ENCODE measurements at places on chromosomes 7 and 10.

DNA sequence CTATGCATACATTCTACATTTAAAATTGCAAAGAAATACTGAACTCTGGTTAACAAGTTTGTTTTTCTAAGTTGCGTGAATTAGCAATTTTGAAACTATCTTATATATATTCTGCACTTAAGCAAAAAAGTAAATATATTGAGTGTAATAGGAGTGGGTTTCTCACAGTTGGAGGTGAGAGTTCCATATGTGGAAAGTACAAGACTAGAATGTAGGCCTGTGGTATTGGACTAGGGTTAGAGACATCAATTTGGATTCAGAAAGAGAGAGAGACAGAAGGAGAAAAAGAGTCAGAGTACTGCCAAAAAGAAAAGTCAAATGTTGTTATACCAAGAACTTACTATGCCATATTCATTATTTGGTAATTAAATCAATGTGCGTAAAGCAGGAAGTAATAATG is 47.3 kb upstream of the ITGB8 start:
- DNase-seq, result no peak

DNA sequence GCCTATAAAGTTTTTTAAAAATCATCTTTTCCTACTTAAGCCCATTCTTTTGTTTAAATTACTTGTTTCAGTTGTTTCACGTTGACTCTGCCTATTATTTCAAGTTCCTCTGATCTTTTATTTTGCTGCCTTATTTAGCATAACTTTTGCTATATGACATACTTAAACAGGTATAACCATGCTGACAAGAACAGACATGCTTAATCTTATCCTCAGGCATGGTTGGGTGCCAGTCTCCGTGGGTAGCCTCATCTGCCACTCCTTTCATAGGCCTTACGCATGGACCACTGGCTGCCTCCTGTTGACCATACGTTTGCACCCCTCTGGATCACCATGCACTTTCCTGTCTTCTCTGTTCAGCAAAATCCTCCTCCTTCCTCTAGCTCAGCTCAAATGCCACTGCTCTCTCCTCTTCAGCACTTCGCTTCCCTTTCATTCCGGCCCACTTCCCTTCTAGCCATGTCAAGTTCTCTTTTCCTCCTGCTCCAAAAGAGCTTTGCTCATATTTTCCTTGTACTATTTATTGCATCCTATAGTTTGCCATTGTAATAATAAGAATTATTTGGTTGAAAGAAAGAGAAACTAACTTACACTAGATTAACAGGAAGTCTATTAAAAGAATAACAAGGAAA is 10.0 kb upstream of the TSPAN33 start:
- no peak for DNase-seq

- DNase-seq, result no peak
Observed at GRCh38 chr10:99667108-99667751, 7.9 kb downstream of the ENTPD7 start.

DNA sequence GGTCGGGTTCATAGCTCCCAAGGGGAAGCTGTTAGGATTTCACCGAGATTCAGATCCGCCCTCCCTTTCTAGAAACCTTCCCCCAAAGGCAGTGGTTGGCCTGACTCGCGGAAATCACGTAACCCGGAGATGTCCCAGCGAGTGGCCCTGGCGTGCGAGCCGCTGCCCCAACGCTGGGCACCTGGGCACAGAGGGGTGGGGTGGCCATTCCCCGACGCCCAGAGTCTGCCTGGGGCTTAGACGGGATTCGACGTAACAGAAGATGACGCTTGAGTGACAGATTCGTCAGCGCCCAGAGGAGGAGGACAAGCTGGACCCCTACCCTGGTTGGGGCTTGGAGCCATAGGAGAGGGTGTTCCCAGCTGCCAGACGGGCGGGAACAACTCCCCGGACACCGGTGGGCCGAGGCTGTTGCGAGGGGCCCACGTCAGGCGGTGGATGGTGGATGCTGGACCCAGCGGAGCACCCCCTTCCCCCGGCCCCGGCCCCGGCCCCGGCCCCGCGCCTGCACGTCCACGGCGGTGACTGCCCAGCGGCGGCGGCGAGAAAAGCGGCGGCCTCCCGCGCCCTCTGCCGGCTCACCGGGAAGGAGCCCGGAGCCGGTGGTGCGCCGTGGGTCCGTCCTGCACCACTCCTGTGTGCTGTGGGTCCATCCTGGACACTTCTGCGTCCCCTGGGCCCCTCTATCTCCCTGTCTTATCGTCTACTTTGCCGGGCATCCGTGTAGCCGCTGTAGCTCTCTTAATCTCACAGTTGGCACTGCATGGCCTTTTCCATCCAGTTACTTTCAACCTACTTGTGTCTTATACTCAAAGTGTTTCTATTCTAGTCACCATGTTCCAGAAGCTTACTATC is 35.4 kb upstream of the KNDC1 start:
- DNase-seq, result peak; percentile 70

- peak; percentile 24 for DNase-seq
Observed at GRCh38 chr7:15016766-15017165, 114.2 kb upstream of the DGKB start.

- DNase-seq, result peak; percentile 58
Observed at GRCh38 chr10:102546606-102547320, 43.0 kb downstream of the SUFU start.

All from eye (tissue), 1 donor.